Fibroblast of skin of left biceps (primary cell): ENCODE measurements at places on chromosomes 4 and X.

GRCh38 chr4:68079928-68080327, 49.7 kb downstream of the TMPRSS11F start:
- DNase-seq = no peak

- no peak for DNase-seq
Observed at GRCh38 chr4:17616283-17616682, 1.8 kb downstream of the MED28 start.

GRCh38 chr4:4791299-4792111, 68.0 kb upstream of the MSX1 start:
- peak; percentile 32 for DNase-seq

DNA sequence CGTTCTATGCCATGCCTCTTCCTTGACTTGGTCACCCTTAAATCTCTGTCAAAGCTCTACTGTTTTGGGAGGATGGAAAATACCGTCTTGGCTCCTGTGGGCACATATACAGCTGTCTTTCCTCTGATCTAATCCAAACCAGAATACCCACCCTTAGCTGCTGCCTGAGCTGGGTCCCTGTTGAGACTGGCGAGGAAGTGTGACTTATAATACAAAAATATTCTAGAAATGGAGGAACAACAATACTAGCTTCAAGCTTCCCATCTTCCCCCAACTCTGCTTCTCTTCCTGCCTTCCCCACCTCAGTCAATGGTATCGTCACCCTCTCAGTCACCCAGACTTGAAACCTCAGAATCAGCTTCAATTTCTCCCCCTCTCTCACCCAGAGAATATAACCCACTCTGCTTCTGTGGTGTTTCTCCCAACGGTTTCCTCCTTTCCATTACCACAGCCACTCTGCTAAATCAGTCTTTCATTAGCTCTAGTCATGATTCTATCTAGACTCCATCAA, 599 bp upstream of the IL2RG start:
- no peak for DNase-seq

GRCh38 chrX:11944501-11944900, 186.5 kb downstream of the MSL3 start:
- peak; percentile 27 for DNase-seq

GRCh38 chr4:98345838-98346237, 84.7 kb downstream of the RAP1GDS1 start:
- DNase-seq = no peak

DNA sequence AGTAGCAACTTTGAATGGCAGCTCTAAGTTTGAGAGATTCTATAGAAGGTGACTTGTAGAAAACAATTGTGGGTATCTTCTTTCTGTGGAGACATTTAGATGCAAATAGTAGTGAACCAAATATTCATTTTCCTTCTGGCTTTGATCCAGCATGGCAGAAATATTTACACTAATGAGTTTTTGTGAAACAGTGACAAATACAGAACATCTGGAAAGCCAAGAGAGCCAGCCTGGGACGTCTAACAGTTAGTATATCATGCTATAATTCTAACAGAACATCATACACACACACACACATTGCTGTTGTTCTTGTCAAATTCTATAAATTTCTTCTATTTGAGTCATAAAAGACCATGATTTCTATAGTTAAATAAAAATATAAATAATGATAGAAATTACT, 1777.9 kb downstream of the ARAP2 start:
- no peak for DNase-seq

GRCh38 chr4:174490451-174490961, 31.8 kb downstream of the HPGD start:
- DNase-seq = peak; percentile 10

DNA sequence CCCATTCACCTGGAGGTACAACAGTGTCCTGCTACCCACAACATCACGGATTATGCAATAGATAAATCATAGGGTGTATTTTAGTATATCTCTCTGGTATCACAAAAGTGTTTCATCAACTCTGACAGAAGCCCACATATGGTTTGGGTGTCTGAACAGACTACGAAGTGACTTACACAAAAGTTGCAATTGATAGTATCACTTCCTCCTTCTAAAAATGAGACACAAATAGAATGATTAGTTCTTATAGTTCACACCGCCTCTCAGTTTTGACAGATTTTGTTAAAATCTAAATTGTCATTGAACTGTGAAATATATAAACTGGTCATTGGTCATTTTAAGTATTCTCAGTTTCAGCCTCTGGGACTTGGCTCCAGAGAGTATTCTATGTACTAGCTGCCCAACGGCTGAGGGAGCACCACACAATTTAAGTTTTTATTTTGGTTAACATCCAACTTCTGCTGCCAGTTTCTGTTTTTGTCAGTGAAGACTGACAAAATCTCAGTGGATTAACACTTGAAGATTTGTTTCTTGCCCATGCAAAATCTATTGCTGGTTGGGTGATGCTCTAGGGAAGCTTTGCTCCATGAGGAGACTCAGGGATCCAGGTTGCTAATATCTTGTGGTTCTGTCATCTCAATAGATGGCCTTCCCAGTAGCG, 113.8 kb upstream of the PUDP start:
- DNase-seq = no peak

GRCh38 chr4:120096508-120097297, 30.1 kb upstream of the MAD2L1 start:
- no peak for DNase-seq

DNA sequence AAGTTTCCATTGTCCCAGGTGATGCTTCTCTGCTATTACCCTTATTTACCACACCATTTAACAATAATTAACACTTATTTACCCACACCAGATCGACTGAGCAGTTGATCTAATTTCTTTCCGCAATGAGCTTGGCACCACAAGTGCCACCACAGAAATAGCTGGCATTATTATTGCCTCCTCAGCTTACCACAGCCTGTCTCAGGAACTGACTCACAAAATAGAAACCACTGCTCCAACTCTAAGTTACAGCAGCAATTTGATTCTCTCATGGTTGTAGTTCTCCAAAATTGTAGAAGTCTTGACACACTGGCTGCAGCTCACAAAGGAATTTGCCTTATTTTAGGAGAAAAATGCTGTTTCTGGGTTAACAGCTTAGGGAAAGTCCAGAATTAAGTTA, 22.5 kb downstream of the ZNF721 start:
- DNase-seq = no peak

DNA sequence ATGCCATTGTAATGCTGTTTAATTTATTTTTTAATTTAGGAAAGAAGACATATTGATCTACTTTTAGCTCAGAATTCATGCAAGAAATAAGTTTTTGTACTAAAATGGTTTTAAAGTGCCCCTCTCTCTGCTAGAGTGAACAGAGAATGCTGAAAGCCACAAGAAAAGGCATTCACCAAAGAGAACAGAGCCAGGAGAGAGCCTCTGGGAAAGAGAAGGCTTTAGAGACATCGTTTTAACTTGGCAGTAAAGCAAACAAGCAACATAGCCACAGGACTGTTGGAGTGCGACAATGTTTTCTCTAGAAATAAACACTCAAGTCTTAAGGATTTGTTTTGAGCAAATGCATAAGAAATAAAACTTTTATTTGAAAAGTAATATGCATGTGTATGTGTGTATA, 484.1 kb upstream of the CPEB2 start:
- no peak for DNase-seq

GRCh38 chrX:131617182-131617581, 73.3 kb downstream of the OR13H1 start:
- peak; percentile 28 for DNase-seq

- no peak for DNase-seq
Observed at GRCh38 chrX:110006821-110007375, 4.0 kb downstream of the TMEM164 start.

DNA sequence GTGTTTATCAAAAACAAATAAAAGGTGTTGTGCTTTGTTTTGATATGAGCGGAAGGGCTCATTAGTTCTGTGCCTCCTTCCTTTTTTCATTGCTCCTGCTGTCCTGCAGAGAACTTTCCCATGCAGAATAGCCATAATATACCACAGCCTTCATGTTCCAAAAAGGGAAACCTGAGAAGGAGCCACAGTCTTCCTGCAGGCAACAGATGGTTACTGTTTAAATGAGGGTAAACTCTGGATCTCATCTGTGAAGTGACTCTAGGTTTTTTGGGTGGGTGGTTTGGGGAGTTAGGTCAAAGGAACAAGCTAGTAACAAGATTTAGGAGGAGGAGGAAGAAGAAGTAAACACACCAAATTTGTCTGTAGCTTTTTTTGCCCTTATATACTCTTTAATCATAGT, 131.8 kb downstream of the BMPR1B start:
- no peak for DNase-seq

DNA sequence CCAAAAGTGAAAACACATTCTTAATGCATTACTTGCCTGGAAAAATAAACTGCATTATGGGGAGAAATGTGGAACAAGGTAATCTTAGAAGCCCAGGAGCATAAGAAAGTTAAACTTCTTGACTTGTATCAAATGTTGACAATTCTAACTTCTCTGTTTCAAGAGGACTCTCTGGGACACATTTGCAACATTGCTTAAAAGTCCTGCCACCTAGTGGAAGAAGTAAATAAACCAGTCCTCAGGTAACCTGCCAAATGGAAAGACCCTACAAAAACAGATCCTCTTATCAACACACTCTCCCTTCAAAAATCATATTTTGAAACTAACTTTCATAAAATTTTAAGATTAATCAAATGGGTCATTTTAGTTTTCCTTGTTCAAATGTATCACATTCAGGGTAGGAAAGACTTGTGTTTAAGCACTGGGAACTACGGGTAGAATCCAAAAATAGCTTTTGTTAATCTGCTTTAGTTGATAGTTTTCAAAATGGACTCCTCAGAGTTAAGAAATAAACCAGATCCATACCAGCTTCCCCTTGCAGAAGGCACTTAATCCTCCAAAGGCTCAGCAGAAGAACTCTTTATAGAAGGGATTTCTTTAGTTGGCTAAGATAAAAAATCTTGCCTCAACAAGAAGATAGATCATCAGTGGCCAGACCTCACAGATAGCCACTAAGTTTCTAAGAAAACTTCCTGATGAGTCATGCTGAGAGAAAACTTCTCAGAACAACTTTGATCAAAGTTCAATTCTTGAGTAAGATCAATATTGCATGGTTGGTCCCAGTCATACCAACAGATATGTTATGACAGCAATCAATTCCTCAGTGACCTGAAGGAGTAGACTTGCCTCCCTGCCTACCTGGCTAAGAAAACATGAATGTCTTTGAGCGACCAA, 141.7 kb downstream of the HHIP start:
- DNase-seq = peak; percentile 8

- DNase-seq = no peak
Observed at GRCh38 chrX:96455078-96455477, 229.6 kb upstream of the DIAPH2 start.

DNA sequence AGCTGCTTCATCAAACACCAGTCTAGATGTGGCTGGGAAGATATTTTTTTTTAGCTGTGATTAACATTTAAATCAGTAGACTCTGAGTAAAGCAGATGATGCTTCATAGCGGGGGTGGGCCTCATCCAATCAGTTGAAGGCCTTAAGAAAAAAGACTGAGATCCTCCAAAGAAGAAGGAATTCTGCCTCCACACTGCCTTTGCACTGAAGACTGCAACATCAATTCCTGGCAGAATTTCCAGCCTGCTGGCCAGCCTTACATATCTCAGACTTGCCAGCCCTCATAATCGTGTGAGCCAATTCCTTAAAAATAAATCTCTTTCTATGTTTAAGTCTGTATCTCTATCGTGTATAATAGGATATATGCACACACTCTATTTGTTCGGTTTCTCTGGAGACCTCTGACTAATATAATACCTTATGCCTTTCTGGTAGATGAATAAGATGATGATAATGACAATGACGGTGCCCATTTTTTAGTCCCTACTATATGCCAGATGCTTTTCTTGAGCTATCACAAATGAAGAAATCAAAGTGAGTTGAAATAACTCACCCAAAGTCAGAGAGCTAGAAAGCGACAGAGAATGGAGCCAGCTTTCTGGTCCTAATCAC, 66.1 kb upstream of the SOD3 start:
- DNase-seq = no peak

- no peak for DNase-seq
Observed at GRCh38 chr4:85557016-85557901, 82.3 kb downstream of the ARHGAP24 start.
